ENCODE measurements at places on chromosomes 7 and 10. TPM values are rescaled to one million over a fixed set of nuclear protein-coding genes. Genes with fewer than 3 reads are reported as not detected.

- DNase-seq, result no peak
- H3K4me3 ChIP-seq, result no peak overlapping the region
- H3K4me1 ChIP-seq, result no peaks in the 10 kb centered on the region
Measured at GRCh38 chr10:11450427-11450826, 161.0 kb downstream of the USP6NL start.

Gene LOXL4
- total RNA-seq, result not detected

- H3K4me1 ChIP-seq, result no peaks in the 10 kb centered on the region
- H3K27me3 ChIP-seq, result no peaks in the 10 kb centered on the region
- no peak overlapping the region for H3K4me3 ChIP-seq
- DNase-seq, result no peak
- H3K27ac ChIP-seq, result no peak overlapping the region
Measured at GRCh38 chr10:112678987-112679386, 232.0 kb downstream of the VTI1A start.

Gene ATG9B
- total RNA-seq, result 2.7 TPM

DNA sequence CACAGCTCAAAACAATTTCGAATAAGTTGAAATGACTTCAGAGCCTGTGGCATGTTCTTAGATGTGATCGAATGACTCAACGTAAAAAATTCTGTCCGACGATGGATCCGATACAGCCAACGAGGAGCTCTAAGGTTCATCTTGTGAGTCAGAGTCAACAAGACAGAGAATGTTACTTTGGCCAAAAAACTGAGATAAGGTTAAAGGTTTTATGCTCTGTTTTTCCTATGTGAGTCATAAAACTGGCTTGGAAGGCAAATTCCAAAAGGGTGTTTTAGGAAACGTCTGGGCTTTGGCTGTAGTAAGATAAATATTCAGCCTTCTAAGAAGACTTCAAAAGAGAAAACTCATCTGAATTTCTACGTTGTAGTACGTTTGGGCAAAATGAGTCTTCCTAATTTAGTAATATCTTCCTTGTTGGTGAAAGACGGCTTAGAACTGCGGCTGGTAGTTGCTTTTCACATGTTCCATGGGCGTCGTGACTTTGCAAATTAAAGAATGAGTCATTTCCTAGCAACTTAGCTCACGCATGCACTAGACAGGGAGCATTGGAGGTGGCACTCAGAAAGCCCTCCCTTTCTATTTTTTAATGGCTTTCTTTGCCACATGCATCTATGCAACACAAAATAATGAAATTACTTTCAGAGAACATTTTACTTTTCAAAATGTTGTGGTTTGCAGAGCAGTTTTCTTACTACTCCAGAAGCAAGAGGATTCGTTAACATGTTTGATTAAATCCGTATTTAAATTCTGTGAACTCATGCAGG lies 28.2 kb downstream of the PFKP start:
- DNase-seq, result peak; percentile 77
- H3K27ac ChIP-seq, result peak overlapping the region; percentile 94
- H3K36me3 ChIP-seq, result peaks cover 10% of the 10 kb centered on the region
- no peaks in the 10 kb centered on the region for H3K27me3 ChIP-seq
- peak overlapping the region; percentile 79 for H3K4me3 ChIP-seq

DNA sequence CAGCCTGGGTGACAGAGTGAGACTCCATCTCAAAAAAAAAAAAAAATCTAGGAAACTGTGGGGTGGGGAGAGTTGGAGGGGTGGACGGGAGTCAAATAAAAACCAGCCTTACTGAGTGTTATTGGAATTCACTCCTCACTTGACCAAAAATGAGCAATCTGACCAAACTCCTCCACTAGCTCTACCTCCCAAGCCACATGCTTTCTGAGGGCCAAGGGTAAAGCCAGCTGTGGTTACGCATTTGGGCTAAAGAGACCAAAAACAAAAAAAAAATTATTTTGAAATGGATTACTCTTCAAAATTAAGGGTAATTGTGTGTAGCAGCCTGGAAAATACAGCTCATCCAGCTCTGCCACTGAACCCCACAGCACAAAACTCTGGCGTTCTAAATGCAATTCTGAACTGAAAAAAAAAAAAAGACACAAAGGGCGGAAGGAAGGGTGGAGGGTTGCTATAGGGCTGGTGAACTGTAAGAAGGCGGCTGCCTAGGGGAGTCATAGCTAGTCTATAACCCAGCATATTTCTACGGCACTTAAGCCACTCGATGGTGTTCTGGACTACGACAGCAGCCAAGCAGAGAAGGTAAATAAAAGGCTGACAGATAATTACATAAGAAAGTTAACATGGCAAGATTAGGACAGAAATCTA lies 7.8 kb downstream of the ELMO1 start:
- no peak for DNase-seq
- H3K27ac ChIP-seq, result peak overlapping the region; percentile 45
- no peaks in the 10 kb centered on the region for H3K27me3 ChIP-seq
- no peaks in the 10 kb centered on the region for H3K36me3 ChIP-seq
- peaks cover 44% of the 10 kb centered on the region for H3K4me1 ChIP-seq

Gene NRG3
- total RNA-seq, result not detected

Gene LRRC17
- 0.81 TPM for total RNA-seq

DNA sequence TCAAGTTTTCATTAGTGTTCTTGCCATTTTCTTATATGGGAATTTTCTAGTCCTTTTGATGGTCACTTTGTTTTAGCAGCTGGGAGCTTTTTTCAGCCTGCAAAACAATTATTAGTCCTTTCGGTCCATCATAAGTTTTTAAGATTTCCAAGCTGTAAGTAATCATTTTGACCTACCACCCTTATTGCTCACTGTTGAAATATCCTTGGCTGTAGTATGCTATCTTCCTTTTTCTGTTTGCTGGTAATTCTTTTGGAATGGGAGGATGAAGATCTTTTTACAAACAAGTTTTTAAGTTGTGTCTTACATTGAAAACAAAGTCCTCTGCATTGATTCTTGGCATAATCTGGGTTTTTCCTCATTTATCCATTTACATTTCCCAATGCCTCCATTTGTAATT lies 24.0 kb downstream of the BZW2 start:
- DNase-seq, result no peak
- peaks cover 11% of the 10 kb centered on the region for H3K4me1 ChIP-seq
- H3K4me3 ChIP-seq, result no peak overlapping the region
- no peak overlapping the region for H3K27ac ChIP-seq

DNA sequence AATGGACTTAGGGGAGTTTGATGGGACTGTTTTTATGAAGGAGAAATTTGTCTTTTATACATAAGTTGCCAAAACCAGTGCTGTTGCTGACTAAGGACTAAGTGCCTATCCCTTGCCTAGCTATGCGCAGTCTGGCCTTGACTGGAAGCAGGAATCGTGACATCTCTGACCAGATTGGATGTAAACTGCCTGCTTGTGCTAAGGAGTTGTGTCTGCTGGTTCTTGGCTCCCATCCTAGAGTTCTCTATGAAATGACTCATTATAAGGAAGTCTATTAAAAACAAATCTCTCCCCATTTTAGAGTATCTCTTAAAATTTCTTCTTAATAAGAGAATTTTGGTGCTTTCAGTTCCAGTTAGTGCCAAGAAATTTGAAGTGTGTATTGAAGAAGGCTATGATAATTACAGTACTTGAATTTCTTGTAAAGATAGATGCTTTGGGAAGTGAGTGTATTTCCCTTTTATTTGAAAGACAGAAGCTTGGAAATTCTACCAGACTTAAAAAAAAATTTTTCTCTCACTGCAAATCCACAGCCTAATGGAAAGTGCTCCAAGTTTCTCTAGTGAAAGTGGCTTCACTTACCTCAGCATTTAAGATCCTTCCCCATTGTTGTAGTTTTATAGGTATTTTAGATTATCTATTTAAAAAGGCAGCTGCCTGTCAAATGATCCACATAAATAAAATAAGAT lies 77.6 kb downstream of the BICC1 start:
- H3K4me1 ChIP-seq, result no peaks in the 10 kb centered on the region
- peaks cover under 1% of the 10 kb centered on the region for H3K36me3 ChIP-seq

- H3K27ac ChIP-seq, result no peak overlapping the region
- no peaks in the 10 kb centered on the region for H3K4me1 ChIP-seq
- H3K27me3 ChIP-seq, result no peaks in the 10 kb centered on the region
- no peaks in the 10 kb centered on the region for H3K36me3 ChIP-seq
- H3K4me3 ChIP-seq, result no peak overlapping the region
- no peak for DNase-seq
Measured at GRCh38 chr10:116587878-116588591, 2.7 kb upstream of the PNLIPRP1 start.

Gene SCIN
- not detected for total RNA-seq

DNA sequence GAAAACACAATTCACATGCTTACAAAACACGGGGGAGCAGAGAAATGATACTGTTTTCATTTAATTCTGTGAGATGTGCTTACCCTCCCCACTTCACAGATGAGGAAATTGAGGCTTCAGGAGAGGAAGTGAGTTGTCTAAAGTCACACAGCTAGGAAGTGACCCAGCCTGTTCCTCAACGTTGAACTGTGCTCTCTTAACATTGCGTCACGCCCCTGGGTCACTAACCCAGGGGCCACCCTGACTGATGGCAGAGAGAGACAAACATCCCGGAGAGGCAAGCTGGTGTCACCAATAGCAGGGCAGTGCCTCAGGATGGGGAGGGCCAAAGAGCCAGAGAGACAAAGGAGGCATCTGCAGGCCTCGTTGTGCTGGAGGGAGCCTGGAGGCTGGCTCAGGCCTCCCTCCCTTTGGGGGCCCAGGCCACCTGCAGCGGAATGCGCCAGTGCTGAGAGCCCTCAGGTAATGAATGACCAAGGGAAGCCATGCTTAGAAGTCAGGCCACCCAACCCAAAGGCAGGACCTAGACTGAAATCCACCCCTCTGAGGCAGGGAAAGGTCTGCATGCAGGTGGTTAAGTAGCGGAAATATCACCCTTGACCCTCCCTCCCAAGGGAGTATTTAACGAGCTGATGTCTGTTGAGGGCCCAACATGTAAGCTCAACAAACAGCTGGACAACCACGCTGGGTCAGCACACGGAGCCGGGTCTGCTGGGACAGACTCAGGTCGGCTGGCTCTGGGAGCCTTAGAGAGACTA lies 81.3 kb downstream of the C10orf105 start:
- H3K36me3 ChIP-seq, result no peaks in the 10 kb centered on the region
- no peaks in the 10 kb centered on the region for H3K27me3 ChIP-seq
- H3K4me3 ChIP-seq, result peak overlapping the region; percentile 27
- peaks cover 8% of the 10 kb centered on the region for H3K4me1 ChIP-seq

- no peak overlapping the region for H3K27ac ChIP-seq
- no peak overlapping the region for H3K4me3 ChIP-seq
- H3K4me1 ChIP-seq, result no peaks in the 10 kb centered on the region
- no peaks in the 10 kb centered on the region for H3K27me3 ChIP-seq
- H3K36me3 ChIP-seq, result no peaks in the 10 kb centered on the region
Measured at GRCh38 chr10:121500701-121501332, 97.4 kb downstream of the FGFR2 start.

Gene STX1A
- total RNA-seq, result 17.8 TPM

- H3K4me3 ChIP-seq, result no peak overlapping the region
- no peak for DNase-seq
- H3K4me1 ChIP-seq, result no peaks in the 10 kb centered on the region
- no peaks in the 10 kb centered on the region for H3K36me3 ChIP-seq
- no peaks in the 10 kb centered on the region for H3K27me3 ChIP-seq
- H3K27ac ChIP-seq, result no peak overlapping the region
Measured at GRCh38 chr10:72007246-72007892, 43.2 kb downstream of the CHST3 start.

DNA sequence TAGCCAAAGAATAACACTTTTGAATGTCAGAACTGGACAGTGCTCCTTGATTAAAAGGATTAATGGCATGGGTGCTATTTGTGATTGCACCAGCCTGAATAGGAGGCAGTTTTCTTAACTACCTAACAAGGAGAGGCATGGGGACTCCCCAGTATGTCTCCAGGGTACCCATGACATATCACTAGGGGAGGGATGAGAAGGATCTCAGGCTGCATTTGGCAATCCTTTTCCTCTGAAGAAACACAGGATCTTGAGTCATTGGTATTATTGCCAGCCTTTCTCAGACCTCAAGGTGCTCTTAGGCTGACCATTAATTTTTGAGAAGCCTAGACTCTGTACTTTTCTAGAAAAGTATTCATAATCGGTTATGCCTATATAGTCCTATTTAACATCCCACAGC lies 77.5 kb upstream of the NPVF start:
- H3K27ac ChIP-seq, result no peak overlapping the region
- no peak overlapping the region for H3K4me3 ChIP-seq
- no peak for DNase-seq
- no peaks in the 10 kb centered on the region for H3K36me3 ChIP-seq

GRCh38 chr7:86814661-86815379 lies 171.1 kb downstream of the GRM3 start:
- H3K4me3 ChIP-seq, result no peak overlapping the region
- no peak for DNase-seq
- no peak overlapping the region for H3K27ac ChIP-seq
